NB4 (cell line): ENCODE measurements at places on chromosomes 7 and 10.

GRCh38 chr7:35777121-35777520 lies 23.7 kb upstream of the SEPTIN7 start:
- no peak for DNase-seq

GRCh38 chr10:129140921-129141885 lies 325.8 kb upstream of the MGMT start:
- peak; percentile 60 for DNase-seq

GRCh38 chr10:99534939-99535763 lies 2.4 kb downstream of the NKX2-3 start:
- peak; percentile 83 for DNase-seq

- DNase-seq, result peak; percentile 7
Measured at GRCh38 chr7:26815426-26815825, 49.0 kb downstream of the SKAP2 start.

DNA sequence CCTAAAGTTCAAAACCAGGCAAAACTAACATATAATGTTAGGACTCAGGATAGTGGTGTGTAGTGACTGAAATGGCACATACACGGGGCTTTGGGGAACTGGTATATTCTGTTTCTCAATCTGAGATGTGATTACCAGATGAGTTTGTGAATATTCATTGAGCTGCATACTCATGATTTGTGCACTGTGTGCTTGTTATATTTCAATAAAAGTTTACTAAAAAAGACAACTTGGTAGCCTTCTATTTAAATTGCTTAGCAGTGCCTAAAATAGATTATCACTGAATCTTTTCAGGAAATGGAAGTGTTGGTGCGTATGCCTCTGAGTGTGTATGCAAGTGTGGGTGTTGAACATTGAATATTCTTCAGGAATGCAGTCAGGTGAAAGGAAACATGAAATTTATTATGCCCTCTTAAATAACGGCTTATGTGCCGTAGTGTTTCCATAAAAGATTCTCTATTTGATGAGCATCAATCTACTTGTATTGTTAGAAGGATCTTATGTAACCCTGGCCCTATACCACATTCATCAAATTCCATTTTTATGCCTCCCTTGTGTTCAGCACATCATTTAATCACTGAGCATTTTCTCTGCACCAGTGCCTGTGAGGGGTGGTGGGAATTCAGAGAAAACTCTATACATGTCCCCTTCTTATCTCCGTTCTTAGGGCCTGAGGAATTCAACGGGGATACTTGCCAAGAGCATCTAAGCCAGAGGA lies 82.6 kb upstream of the AUTS2 start:
- DNase-seq, result no peak

DNA sequence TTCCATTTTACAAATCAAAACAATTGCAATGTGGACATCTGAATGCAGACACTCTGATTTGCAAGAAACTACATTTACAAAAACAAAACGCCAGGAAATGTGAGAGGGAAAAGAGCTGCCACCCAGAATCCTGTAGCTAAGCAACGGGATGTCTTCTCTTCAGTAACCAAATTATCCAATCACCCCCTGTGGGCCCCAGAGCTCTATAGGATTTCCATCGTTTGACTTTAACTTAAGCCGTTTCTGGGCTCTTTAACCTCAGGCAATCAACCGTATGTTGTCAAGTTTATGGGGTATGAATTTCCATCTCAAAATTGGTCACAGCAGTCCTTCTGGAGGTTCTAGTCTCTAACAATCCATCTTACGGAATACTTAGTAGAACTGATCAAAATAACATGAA lies 240.5 kb downstream of the ETV1 start:
- no peak for DNase-seq

DNA sequence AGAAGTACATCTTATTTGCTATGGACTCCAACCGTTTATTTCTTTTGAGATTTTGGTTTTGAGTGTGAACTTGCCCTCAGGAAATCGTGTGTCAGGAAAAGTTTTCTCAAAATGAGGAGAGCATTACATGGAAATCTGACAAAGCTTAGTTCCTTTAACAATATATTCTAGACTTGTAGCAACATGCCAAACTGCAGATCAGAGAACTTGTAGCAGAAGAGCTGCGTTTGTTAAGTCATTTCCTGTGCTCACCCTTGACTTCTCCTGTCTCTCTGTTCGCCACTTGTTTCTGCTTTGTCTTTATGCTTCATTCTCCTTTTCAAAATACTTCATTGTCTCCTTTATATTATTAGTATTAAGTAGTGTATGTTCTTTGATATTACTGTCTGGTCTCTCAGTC lies 116.6 kb upstream of the FOXP2 start:
- no peak for DNase-seq

- peak; percentile 97 for DNase-seq
Measured at GRCh38 chr7:30225863-30226613, 58.4 kb upstream of the ZNRF2 start.

- no peak for DNase-seq
Measured at GRCh38 chr10:63446716-63447440, 18.9 kb downstream of the JMJD1C start.

DNA sequence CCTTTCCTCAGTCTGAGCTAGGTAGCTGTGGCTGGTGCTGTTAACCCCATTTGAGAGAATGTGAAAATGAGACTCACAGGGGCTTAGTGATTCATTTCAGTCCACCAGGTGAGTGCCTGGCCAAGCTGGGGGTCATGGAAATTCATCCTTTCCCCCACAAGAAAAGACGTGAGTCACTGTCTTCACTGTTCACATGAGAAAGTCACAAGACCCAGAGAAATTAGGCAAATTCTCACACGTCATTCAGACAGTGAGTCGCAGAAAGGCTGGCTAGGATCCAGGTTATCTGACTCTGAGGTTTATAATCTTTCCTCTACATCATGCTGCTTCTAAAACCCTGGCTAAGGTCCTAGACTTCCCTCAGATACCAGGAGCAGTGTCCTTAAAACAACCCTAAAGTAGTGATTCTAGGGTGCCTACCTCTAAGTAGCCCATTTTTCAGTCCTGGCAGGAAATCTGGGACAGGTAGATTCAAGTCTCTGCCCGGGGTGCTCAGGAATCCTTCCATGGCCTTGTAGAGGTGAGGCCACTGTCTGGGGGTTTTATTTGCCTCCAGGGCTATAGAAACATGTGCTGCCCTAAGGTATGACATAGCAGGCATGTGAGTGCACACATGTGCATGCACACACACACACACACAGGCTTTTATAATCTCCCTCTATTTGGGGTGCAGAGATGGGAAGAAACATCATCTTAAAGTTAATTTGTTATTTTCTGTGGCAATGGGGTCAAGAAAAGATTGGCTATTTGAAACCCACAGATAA lies 427.9 kb upstream of the CELF2 start:
- no peak for DNase-seq

DNA sequence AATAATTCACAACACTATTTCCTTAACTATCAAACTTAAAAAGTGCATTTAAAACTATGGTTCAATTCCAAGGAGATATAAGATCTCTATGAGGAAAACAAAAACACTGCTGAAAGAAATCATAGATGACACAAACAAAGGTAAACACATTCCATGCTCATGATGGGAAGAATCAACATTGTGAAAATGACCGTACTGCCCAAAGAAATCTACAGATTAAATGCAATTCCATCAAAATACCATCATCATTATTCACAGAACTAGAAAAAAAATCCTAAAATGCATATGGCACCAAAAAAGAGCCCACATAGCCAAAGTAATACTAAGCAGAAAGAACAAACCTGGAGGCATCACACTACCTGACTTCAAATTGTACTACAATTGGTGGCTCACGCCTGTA lies 159.9 kb upstream of the EEPD1 start:
- no peak for DNase-seq

- DNase-seq, result no peak
Measured at GRCh38 chr10:113425541-113425951, 127.3 kb upstream of the HABP2 start.

- no peak for DNase-seq
Measured at GRCh38 chr7:11464624-11465023, 367.4 kb downstream of the THSD7A start.

- peak; percentile 1 for DNase-seq
Measured at GRCh38 chr10:18793951-18794350, 134.7 kb downstream of the ARL5B start.

DNA sequence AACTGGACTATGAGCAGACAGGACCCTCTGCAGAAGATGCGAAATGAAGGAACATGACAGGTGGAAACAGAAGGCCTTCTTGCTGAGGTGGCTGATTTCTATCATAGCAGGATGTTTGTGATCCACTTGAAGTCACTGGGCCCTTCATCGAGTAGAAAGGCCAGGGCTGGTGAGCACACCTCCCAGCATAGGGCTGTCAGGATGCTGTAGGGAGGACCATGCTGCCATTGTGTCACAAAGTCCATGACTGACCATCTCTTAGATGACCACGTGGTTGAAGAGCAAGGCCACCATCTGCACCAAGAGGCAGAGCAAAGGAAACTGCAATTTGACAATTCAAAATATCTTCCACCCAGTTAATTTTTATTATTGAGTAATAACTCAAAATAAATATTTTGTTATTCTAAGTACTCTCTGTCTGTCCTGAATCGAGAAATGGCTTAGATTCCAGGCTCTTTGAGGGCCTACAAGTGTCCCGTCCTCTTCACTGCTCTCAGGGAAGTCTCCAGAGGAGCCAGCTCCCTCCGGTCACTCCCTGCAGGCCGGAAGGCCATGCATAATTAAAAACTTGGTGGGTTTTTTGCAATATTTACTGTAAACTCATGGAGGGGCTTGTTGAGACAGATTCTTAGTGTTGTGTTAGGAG lies 249.3 kb upstream of the ZMIZ1 start:
- DNase-seq, result no peak

DNA sequence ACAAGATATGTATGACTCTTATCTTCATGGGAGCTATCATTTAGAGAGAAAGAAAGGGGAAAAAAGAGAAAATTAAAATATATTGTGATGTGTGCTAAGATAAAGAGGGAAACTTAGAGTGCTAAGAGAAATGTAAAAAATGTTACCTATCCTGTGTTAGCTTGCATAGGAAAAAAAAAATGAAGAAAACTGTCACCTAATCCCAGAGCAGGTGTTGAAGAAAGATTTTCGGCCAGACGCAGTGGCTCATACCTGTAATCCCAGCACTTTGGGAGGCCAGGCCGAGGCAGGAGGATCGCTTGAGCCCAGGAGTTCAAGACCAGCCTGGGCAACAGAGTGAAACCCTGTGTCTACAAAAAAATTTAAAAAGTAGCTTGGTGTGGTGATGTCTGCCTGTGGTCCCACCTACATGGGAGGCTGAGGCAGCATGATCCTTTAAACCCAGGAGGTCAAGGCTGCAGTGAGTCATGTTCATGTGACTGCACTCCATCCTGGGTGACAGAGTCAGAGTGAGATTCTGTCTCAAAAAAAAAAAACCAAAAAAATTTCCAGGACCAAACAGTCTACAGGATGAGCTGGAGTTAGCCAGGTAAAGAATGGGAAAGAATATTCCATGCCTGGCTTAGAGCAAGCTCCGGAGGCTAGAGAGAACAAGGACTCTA lies 2.4 kb upstream of the MKLN1 start:
- no peak for DNase-seq

DNA sequence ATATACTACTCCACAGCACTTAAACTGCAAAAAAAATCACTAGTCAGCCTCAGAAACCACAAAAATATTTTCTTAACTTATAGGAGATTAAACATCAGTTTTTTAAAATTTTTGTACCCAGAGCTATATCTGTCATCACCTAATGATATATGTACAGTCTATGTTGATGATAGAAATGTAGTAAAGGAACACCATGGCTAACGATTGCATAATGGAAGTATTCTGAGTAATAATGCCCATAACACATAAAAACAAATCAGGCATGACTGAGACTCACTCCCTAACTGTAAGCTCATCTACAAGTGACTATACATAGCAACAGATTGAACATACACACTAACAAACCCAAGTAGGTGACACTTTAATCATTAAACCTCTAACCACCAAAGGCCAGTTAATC lies 51.3 kb downstream of the TSPAN12 start:
- no peak for DNase-seq
